ENCODE measurements at places on chromosomes 5 and 9.
A peak's percentile ranks its signal among the peaks of the same experiment; 100 is the strongest.

DNA sequence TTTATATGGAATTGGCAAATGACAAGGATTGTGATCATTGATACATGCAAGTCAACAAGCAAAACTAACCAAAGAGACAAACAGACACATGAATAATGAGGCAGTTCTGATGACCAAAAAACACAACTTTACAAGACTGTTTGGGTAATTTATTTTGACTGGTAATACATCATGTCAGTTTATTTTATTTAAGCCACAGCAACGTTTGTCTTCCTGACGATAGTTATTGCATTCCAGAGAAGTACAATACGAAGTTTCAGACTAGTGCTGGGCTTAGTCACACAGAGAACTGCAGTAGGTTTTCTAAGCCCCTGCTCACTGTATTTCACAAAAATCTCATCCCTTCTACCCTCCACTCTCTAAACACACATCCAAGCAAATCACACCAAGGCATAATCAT, 514.2 kb downstream of the RAB3C start:
- H3K4me1 ChIP-seq: no peaks in the 10 kb centered on the region
- no peak overlapping the region for H3K27ac ChIP-seq
- no peaks in the 10 kb centered on the region for H3K36me3 ChIP-seq
- DNase-seq: no peak
- H3K4me3 ChIP-seq: no peak overlapping the region

DNA sequence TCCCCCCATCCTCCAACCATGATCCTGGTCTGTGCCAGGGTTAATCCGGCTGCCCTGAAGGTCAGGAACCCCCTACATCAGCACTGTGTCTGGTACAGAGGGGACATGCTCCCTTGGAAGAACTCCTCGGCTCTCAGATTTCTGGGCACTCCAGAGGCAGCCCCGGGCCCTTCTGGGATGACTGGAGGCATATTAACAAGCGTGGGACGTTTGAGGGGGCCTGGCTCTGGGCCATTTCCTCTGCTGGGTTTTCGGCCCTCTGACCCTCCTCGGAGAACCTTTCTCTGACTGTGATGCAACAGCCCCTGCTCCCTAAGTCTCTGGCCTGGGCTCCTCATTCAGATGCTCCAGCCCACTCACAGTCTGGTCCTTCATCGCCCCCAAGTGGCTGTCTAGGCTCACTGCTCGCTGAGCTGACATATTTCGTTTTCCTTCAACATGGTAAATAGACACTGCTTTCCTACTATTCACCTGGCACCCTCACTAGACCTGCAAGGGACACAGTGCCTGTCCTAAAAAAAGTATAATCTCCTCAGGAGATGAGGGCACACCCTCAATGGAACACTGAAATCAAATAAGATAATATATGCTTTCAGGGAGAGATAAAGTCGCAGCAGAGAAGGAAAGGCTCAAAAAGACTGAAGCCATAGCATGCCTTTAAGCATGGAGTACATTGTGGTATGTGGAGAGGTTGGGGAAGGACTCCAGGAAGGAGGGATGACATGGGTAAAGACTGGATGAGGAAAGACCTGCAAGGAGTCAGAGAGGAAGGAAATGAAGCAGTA, 404.7 kb upstream of the TRPC7 start:
- DNase-seq: peak; percentile 3
- H3K36me3 ChIP-seq: no peaks in the 10 kb centered on the region

- H3K4me3 ChIP-seq: peak overlapping the region; percentile 70
- H3K36me3 ChIP-seq: peaks cover 10% of the 10 kb centered on the region
- no peak for DNase-seq
- peaks cover 32% of the 10 kb centered on the region for H3K4me1 ChIP-seq
- no peaks in the 10 kb centered on the region for H3K27me3 ChIP-seq
Observed at GRCh38 chr5:143400541-143401226, 2.8 kb downstream of the NR3C1 start.

DNA sequence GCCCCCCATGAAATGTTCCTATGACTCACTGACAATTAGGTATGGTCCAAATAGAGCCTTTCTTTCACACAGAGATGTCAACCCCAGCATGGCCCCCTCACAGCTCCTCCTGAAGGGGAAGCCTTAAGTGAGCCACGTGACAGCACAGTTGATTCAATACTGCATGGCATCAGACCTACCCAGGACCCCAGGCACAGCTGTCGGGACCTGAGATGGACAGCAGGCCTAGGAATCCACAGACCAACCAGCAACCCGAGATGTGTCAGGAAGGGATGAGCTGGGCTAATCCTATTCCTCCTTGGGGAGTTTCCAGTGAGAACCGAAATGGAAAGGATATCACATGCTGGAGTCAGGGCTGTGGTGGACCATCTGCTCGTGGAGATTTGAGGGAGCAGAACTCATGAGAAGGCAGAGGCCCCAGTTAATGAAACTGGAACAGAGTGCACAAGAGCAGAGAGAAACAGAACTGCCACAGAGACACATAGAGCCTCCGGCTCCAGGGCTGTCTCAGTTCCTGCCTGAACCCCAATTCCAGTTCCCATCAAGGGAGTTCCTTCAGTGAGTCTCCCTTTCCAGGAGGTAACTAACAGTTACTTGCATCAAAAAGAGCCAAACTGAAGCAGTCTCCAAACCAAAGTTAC, 42.1 kb upstream of the SMIM23 start:
- no peak overlapping the region for H3K4me3 ChIP-seq
- H3K4me1 ChIP-seq: peaks cover 27% of the 10 kb centered on the region
- DNase-seq: no peak

- H3K36me3 ChIP-seq: peaks cover 75% of the 10 kb centered on the region
- peaks cover 71% of the 10 kb centered on the region for H3K4me1 ChIP-seq
- no peaks in the 10 kb centered on the region for H3K27me3 ChIP-seq
Observed at GRCh38 chr9:137762414-137763061, 115.0 kb upstream of the CACNA1B start.

DNA sequence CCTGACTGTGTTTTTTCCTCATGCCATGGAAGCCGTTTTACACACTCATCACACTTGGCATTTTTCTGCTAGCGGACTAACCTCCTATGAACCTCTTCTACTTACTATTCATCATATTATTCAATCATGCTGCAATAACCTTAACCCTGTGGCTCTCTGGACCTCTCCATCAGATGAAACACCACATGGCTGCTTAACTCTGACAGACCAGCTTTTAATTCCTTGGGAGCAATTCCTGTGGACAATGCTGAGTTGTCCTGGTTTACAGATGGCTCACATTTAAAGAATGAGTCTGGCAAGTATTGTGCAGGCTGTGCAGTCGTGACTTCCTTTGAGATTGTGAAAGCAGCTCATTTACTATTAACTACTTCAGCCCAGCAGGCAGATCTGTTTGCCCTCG, 9.0 kb downstream of the OR1J1 start:
- no peak overlapping the region for H3K4me3 ChIP-seq
- no peak overlapping the region for H3K27ac ChIP-seq
- peaks cover 6% of the 10 kb centered on the region for H3K4me1 ChIP-seq
- peaks cover 3% of the 10 kb centered on the region for H3K36me3 ChIP-seq

GRCh38 chr5:97297063-97297703, 114.1 kb upstream of the RIOK2 start:
- no peak overlapping the region for H3K27ac ChIP-seq
- no peak for DNase-seq
- H3K27me3 ChIP-seq: no peaks in the 10 kb centered on the region
- H3K4me1 ChIP-seq: no peaks in the 10 kb centered on the region
- no peak overlapping the region for H3K4me3 ChIP-seq

GRCh38 chr9:134388289-134388808, 62.1 kb downstream of the RXRA start:
- peak overlapping the region; percentile 10 for H3K27ac ChIP-seq
- H3K4me3 ChIP-seq: no peak overlapping the region
- H3K27me3 ChIP-seq: peaks cover 4% of the 10 kb centered on the region
- DNase-seq: no peak

GRCh38 chr9:135163023-135163780, 75.7 kb downstream of the OLFM1 start:
- no peak overlapping the region for H3K4me3 ChIP-seq
- DNase-seq: no peak
- no peak overlapping the region for H3K27ac ChIP-seq

- DNase-seq: no peak
- H3K4me3 ChIP-seq: no peak overlapping the region
- H3K36me3 ChIP-seq: no peaks in the 10 kb centered on the region
- no peaks in the 10 kb centered on the region for H3K27me3 ChIP-seq
- H3K4me1 ChIP-seq: no peaks in the 10 kb centered on the region
Observed at GRCh38 chr5:97628031-97628430, 445.0 kb upstream of the RIOK2 start.

- H3K4me3 ChIP-seq: no peak overlapping the region
- H3K36me3 ChIP-seq: no peaks in the 10 kb centered on the region
- peaks cover 3% of the 10 kb centered on the region for H3K27me3 ChIP-seq
- H3K27ac ChIP-seq: no peak overlapping the region
- DNase-seq: no peak
- H3K4me1 ChIP-seq: no peaks in the 10 kb centered on the region
Observed at GRCh38 chr5:169626779-169627178, 10.3 kb upstream of the DOCK2 start.

- no peak overlapping the region for H3K4me3 ChIP-seq
- peaks cover 40% of the 10 kb centered on the region for H3K27me3 ChIP-seq
- peaks cover 18% of the 10 kb centered on the region for H3K4me1 ChIP-seq
- DNase-seq: no peak
- no peak overlapping the region for H3K27ac ChIP-seq
Observed at GRCh38 chr9:708551-709432, 132.7 kb upstream of the DMRT1 start.

GRCh38 chr9:131578731-131579504, 33.6 kb downstream of the PRRT1B start:
- peaks cover 31% of the 10 kb centered on the region for H3K4me1 ChIP-seq
- peak; percentile 74 for DNase-seq
- H3K27me3 ChIP-seq: no peaks in the 10 kb centered on the region
- peak overlapping the region; percentile 67 for H3K4me3 ChIP-seq
- H3K27ac ChIP-seq: peak overlapping the region; percentile 92

GRCh38 chr9:89845862-89846261, 241.1 kb downstream of the GADD45G start:
- DNase-seq: no peak
- H3K4me1 ChIP-seq: no peaks in the 10 kb centered on the region
- no peaks in the 10 kb centered on the region for H3K36me3 ChIP-seq
- H3K4me3 ChIP-seq: no peak overlapping the region
- peak overlapping the region; percentile 3 for H3K27ac ChIP-seq
- no peaks in the 10 kb centered on the region for H3K27me3 ChIP-seq

DNA sequence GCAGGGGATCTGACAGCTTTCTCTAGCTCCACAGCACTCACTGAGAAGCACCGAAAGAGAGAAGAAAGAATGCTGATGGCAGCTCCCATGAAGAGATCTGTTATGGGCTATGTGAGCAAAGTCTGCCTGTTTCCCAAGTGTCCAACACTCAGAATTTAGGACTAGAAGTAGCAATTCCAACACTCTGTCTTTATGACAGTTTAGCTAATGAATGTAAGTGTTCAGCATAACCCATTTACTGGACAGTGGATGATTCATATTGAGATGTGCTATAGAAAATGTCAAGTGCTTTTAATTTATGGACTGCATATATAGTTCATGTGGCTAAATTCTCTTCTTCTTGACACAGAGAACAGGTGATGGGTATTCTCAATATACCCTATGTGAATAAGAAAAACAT, 683.1 kb upstream of the ZNF608 start:
- H3K4me1 ChIP-seq: no peaks in the 10 kb centered on the region
- H3K36me3 ChIP-seq: no peaks in the 10 kb centered on the region
- peaks cover 4% of the 10 kb centered on the region for H3K27me3 ChIP-seq
- no peak overlapping the region for H3K27ac ChIP-seq

GRCh38 chr5:168931638-168932345, 352.6 kb upstream of the PANK3 start:
- peaks cover 12% of the 10 kb centered on the region for H3K27me3 ChIP-seq
- H3K4me1 ChIP-seq: no peaks in the 10 kb centered on the region
- no peak overlapping the region for H3K27ac ChIP-seq
- DNase-seq: no peak
- H3K4me3 ChIP-seq: no peak overlapping the region

- H3K4me1 ChIP-seq: no peaks in the 10 kb centered on the region
- peaks cover 23% of the 10 kb centered on the region for H3K27me3 ChIP-seq
- H3K36me3 ChIP-seq: no peaks in the 10 kb centered on the region
Observed at GRCh38 chr9:78932849-78933627, 636.1 kb downstream of the PSAT1 start.

GRCh38 chr9:36127652-36128244, 8.8 kb upstream of the GLIPR2 start:
- H3K27ac ChIP-seq: peak overlapping the region; percentile 45
- H3K27me3 ChIP-seq: no peaks in the 10 kb centered on the region
- H3K36me3 ChIP-seq: no peaks in the 10 kb centered on the region
- DNase-seq: no peak
- peaks cover 11% of the 10 kb centered on the region for H3K4me1 ChIP-seq

DNA sequence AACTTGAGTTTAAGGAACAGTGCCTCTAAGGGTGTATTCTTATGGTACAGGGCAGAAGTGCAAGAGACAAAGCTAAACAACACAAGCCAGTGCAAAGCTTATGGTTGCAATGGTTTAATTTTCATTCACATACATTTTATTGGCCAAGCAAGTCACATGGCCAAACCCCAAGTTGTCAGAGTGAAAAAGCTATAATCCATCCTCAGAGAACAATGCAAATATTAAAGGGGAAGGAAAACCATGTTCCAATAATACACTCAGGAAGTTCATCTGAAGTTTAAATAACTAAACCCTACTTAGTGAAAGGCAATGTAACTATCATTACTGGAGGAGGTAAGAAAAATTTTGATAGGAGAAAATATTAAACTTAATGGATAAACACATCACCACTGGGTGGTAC, 26.6 kb upstream of the TLR4 start:
- peaks cover 12% of the 10 kb centered on the region for H3K27me3 ChIP-seq
- H3K4me1 ChIP-seq: peaks cover 8% of the 10 kb centered on the region
- no peaks in the 10 kb centered on the region for H3K36me3 ChIP-seq
- H3K27ac ChIP-seq: peak overlapping the region; percentile 47
- no peak for DNase-seq

DNA sequence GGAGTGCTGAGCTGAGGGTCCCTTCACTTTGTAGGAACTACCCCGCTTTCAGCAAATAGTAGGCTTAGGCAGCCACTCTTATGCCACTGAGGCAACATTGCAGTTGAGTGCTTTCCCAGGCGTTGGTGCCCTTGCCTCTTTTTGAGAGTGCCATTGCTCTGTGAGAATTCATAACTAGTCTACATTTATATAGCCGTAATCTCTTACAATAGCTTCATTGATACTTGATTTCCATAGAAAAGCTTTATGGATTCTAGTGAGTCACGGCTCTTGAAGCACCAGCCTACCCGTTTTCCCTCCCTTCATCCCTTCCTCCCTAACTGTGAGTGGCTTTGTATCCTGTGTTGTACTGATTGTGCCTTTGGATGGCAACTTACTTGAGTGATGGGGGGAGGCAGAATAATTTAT, 283.9 kb downstream of the AOPEP start:
- no peaks in the 10 kb centered on the region for H3K4me1 ChIP-seq
- H3K4me3 ChIP-seq: no peak overlapping the region
- peaks cover 2% of the 10 kb centered on the region for H3K36me3 ChIP-seq
- no peak for DNase-seq
- H3K27me3 ChIP-seq: peaks cover 4% of the 10 kb centered on the region
